ENCODE measurements at places on chromosomes 13 and 19.
A peak's percentile ranks its signal among the peaks of the same experiment; 100 is the strongest.

GRCh38 chr13:112962911-112963625, 5.9 kb upstream of the MCF2L start:
- no peak for DNase-seq

GRCh38 chr13:94192431-94192975, 287.0 kb downstream of the DCT start:
- DNase-seq = peak; percentile 14

DNA sequence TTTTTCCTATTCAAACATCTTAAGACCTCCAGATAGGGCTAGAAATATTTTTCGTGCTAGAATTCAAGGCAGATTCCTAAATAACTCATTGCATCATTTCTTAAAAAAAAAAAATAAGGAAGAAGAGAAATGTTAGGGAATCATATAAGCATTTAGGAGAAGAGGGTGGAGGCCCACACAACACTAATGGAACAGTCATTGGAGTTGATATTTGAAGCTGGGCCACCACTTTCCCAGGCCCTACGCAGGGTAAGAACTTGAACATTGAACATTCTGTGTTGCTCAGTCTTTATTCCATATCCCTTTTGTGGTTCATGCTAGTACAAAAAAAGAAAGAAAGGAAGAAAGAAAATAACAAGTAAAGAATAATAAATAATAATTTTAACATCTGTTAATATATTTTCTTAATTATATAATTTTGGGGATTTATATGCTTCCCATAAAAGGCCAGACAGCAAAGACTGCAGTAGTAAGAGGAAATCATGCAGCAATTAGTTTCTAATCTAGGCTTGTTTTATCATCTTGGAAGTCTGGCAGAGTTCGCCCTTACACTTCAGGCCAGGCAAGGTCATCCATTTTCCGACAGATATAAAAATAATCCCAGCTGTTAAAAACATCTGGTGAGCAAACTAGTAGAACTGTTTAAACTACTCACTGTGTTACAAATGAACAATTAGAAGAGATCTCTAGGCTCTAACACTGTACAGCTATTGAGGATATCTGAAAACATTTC, 127.7 kb downstream of the FRY start:
- no peak for DNase-seq

- DNase-seq = no peak
Observed at GRCh38 chr13:52447354-52447753, 3.1 kb downstream of the VPS36 start.

DNA sequence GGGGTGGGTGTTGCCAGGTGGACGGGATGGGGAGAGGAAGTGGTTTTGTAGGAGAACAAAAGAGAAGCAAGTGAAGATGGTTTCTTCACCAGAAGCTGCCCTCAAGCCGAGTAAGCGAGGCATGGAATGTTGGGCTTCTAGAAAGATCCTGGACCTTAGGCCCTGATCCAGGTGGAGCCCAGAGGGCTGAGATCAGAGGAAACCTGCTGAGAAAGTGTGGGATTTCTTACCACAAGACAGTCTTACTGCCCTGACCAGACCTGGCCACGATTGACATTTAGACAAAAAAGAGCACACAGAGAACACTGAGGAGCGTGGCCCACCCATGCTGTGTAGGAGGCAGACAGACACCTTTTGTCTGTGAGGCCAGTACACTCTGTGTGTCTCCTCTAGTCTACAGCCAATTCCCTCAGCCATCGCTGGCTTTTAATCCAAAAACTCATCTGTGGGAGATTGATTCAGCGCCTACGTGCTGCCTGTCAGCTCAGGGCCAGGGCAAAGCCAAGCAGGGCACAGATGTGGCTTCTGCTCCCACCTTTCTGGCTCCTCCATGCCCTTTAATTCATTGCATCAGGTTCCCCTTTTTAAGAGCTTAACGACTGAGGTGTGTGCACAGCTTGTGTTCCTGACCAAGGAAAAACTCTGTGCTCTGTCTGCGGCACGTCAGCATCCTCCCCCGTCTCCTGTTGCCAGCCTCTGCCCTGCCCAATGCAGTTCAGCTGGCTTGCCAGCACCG, 123.3 kb downstream of the AKAP11 start:
- DNase-seq = no peak

GRCh38 chr13:101529422-101529821, 76.9 kb downstream of the ITGBL1 start:
- no peak for DNase-seq

GRCh38 chr13:31476753-31477152, 262.6 kb upstream of the RXFP2 start:
- no peak for DNase-seq

DNA sequence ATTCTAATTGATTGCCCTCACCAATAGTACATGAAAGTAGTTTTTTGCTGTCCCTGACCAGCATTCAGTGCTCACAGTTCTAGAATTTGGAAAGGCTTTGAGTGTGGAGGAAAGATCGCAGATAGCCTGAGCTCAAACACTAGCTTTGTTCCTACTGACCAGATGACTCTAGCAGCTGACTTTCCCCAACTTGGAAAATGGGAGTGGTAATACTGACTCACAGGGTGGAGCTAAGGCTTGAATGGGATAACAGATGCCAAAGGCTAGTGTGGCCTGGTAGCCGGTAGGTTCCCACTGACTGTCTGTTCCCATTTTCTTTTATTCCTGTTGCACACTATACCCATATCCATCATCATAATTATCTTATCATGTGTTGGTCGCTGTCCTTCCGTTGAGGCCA, 3.7 kb downstream of the ZSCAN22 start:
- no peak for DNase-seq

All from SW 1271 (cell line).